ENCODE measurements at places on chromosomes 7 and 10.

- DNase-seq, result peak; percentile 58
Measured at GRCh38 chr10:98511876-98512275, 65.1 kb upstream of the HPS1 start.

GRCh38 chr10:60140651-60141632, 234.6 kb upstream of the CCDC6 start:
- peak; percentile 0 for DNase-seq

DNA sequence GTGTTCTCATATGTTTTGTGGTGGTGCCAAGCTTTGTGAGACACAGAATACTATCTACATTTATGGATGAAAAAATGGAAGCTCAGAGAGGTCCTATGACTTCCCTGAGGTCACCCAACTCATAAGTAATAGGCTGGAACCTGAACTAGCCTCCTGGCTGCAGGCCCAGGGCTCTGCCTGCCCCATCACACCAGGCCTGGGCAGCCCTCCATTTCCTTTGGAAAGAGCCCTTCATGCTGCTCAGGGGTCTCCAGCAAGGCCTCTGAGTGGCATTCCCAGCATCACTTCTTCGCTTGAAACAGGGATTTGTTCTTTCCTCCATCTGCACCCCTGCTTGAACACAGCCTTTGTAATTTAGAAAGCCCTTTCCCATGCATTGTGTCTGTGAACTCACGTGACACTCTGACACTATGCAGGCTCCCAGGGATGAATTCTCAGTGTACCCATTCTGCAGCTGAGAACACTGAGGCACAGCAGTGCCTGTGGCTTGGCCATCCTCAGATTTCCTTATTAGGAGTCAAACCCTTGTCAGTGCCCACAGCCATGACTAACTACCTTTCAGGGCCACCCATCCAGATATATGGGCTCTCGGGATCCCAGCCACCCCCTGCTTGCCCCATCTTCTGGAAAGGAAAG, 127.8 kb upstream of the PPIF start:
- DNase-seq, result no peak

- DNase-seq, result peak; percentile 21
Measured at GRCh38 chr10:101840102-101840684, 3.4 kb downstream of the KCNIP2 start.

DNA sequence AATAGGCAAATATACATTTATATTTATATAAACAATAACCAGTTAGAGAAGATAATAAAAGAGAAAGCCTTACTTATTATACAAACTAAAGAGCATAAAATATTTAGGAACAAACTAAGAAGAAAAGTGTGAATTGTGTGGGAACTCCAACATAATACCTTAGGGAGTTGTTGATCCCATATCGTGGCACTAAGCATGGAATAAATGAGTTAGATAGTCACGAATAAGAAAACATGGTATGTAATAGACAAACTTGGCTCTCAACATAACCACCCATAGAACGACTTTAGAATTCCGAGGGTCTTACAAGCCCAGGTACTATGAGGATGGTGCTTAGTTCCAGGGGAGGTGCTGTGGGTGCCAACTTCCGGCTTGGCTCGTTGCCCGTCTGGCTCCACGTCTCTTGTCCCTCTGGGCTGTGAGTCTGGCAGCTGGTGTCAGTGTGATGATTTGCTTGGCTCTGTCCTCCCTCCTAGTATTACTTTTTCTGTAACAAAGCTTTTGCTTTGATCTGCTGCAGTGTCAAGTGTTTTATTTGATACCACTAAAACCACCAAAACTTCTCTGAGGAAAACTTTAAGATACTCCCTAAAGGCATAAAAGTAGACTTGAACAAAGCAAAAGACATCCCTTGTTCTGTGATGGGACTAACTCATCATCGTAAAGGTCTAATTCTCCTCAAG, 9.5 kb upstream of the RBM20 start:
- DNase-seq, result peak; percentile 25

DNA sequence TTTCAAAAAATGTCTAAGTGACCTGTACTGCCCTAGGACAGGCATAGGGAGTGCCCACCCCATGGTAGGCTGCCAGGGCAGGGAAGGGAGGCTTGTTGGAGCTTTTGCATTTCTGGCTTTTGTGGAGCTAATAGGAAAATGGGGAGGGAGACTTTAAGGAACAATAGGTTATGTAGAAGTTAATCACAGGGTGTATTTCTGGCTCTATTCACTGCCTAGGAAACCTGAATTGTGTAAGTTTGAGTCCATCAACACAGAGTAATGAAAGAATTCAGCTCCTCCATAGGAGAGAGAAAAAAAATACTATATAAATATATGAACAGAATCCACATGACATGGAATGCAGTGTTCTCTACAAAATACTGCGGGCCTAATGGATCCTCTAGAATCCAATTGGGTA, 661.5 kb downstream of the KCNMA1 start:
- no peak for DNase-seq

- peak; percentile 63 for DNase-seq
Measured at GRCh38 chr7:32890010-32890792, 1.4 kb downstream of the KBTBD2 start.

- DNase-seq, result no peak
Measured at GRCh38 chr7:44472843-44473242, 17.6 kb downstream of the NUDCD3 start.

- DNase-seq, result no peak
Measured at GRCh38 chr10:125016123-125016522, 74.2 kb downstream of the ZRANB1 start.

DNA sequence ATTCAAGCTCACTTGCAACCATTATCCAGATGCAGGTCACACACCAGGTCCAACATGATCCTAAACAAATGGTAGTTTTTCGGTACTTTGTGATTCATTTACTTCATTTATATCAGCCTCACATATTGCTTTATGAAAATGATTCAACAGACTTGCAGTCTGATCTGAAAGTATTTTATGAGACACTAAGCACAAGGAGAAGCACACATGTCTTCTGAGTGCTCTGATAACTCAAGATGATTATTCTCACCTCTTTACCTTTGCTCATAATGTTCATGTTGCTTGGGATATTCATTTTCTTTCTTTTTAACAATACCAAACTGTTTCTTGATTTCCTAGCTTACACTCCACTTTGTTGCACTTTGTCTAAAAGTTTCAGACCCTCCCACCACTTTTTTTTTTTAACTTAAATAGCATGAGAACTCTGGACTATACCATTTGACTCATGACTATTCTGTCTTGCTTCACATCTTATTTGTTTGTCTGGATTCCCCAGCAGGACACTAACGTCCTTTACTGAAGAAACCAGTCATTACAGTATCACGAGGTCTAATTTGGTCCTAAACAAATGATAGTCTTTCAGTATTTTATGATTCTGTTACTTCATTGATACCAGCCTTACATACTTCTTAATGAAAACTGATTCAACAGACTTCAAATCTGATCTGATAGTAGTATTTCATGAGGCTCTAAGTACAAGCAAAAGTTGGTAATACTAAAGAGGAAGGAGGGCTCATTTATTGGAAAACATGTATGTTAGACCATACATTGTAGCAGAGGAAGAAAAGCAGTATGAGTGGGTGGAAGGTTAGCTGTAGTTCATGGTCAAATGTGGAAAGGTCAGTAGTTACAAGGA, 171.8 kb upstream of the AHR start:
- no peak for DNase-seq

GRCh38 chr7:138752518-138753149, 45.2 kb upstream of the TMEM213 start:
- DNase-seq, result peak; percentile 88

- DNase-seq, result peak; percentile 43
Measured at GRCh38 chr10:73167783-73168464, at the start of the genes ECD and FAM149B1. Gene ECD (minus strand): TSS chr10:73168008. CDS start chr10:73163937, 4,071 bp downstream. Gene FAM149B1 (plus strand): TSS chr10:73168119. CDS start chr10:73168340, 221 bp downstream.

- DNase-seq, result no peak
Measured at GRCh38 chr10:130954326-130954905, 357.1 kb downstream of the TCERG1L start.

DNA sequence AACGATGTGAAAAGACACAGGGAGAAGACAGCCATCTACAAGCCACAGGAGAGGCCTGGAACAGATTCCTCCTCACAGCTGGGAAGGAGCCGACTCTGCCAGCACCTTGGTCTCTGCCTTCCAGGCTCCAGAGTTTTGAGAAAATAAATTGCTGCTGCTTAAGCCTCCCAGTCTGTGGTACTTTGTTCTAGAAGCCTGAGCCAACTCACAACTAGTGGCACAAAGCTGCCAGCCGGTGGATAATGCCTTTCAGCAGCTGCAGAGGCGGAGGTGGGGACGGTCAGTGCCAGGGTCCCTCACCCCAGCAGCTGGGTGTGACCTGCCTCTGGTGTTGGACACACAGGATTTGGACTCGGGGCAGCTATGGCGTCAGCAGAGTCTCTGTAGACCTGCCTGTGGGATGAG, 255.4 kb upstream of the PITRM1 start:
- no peak for DNase-seq

- no peak for DNase-seq
Measured at GRCh38 chr10:65943451-65943850, 982.4 kb upstream of the LRRTM3 start.

DNA sequence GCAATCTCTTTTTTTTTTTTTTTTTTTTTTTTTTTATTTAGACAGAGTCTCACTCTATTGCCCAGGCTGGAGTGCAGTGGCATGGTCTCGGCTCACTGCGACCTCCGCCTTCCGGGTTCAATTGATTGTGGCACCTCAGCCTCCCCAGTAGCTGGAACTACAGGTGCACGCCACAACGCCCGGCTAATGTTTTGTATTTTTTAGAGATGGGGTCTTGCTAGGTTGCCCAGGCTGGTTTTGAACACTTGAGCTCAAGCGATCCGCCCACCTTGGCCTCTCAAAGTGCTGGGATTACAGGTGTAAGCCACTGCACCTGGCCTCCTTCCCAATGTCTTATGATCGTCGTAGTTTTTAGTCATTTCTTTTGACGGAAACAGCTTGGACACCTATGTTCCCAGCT, 6.6 kb upstream of the ZNF853 start:
- no peak for DNase-seq

DNA sequence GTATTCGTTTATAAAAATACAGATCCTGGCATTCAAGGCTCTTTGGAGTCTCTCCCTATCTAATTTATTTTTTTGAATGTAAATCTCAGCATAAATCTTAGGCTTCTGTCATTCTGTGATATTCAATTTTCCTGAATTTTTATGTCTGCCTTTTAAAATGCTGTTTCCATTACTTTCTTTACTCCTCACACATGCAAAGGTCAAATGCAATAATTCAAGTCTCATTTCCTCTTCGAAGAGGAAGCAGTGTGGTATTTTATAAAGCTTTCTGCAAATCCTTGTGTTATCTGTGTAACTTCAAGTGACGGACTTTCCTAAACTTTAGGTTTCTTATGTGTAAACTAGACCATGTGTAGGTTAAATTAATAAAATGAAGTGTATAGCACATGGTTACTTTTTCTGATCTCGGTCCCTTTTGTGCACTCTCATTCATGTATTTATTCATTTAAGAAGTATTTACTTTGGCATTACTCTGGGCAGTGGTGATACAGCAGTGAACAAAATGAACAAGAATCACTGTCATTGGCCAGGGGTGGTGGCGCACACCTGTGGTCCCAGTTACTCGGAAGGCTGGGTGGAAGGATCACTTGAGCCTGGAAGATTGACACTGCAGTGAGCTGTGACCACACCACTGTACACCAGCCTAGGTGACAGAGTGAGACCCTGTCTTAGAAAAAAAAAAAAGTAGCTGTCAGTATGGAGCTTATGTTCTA, 332.2 kb downstream of the EXOC4 start:
- no peak for DNase-seq

DNA sequence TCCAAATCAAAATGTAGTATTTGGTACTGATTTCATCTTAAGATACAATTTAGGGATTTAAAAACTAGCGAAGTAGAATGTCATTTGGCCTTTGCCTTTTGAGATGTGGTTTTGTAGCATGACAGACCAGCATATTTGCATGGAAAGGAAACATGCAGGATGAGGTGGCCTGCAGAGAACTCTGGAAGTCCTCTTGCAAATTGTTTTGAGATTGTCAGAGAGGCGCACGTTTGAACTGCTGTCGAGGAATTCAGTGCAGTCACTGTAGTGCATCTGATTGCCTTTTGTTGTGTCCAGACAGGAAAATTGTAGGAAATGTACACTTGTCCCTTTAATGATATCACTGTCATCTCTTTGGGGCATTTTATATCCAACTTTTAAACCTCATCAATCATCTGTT, 136.7 kb downstream of the CELF2 start:
- no peak for DNase-seq

DNA sequence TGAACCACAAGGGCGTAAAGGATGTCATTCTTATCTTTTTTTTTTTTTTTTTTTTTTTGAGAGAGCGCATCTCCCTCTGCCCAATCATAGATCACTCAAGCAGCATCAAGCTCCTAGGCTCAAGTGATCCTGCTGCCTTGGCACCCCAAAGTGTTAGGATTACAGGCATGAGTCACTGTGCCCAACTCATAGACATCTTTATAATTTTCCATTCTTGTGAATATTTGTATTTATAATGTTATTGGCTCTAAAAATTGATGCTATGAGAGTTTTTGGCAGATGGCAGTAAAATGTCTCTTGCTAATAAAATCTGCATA, 128.7 kb downstream of the AKR1D1 start:
- no peak for DNase-seq

- DNase-seq, result no peak
Measured at GRCh38 chr7:116030651-116031276, at the start of gene TFEC. Gene TFEC (minus strand): TSS chr7:116030763. CDS start chr7:115984441, 46,322 bp downstream.

DNA sequence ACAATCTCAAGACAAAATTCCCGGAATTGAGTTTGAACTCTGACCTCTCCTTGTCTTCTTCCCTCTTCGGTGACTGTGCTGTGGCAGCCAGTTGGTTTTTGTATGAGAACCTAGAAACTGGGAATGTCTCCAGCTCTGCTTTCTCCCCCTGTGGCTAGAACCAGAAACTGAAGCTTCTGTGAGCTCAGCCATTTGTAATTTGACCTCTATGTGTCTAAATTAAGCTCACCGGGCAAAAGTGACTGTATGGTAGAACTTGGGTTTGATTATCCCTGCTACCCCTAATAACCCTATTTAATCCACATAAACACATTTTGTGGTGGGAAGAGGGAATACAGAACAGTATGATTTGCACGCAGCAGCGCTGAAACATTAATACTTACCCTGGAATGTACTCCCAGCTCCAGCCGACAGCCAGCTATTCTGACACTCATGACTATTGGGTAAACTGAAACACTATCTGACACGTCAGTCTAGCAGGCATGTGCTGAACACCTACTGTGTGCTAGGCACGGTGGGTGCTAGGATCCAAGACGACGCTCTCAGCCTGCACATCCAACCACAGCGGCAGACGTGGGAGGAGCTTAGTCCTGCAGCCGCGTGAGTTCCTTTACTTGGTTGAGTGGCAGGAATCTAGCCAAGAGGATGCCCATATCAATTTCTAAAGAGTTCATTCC, 324.8 kb downstream of the SFMBT2 start:
- DNase-seq, result no peak

DNA sequence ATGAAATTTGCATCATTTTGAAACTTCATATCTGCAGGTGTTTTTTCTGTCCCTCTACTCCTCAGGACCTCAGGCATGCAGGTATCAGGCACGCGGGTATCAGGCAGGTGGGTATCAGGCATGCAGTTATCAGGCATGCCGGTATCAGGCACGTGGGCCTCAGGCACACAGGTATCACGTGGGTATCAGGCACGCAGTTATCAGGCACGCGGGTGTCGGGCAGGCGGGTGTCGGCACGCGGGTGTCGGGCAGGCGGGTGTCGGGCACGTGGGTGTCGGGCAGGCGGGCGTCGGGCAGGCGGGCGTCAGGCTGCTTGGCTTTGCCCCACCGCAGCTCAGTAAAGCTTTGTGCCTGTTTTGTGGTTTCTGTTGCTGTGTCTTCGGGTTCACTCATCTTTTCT, 8.7 kb downstream of the SPRN start:
- DNase-seq, result no peak

GRCh38 chr10:52951824-52952223, 179.2 kb upstream of the MBL2 start:
- DNase-seq, result no peak

All from DMS79 treated with DMSO at 0.1 percent for 48 hours (cell line).